ELF-1 (cell line): ENCODE measurements at places on chromosomes 5 and 9.

- DNase-seq, result no peak
Observed at GRCh38 chr5:17354265-17354664, 136.8 kb downstream of the BASP1 start.

GRCh38 chr5:122816756-122817155, 28.7 kb upstream of the SNX24 start:
- DNase-seq, result peak; percentile 20

DNA sequence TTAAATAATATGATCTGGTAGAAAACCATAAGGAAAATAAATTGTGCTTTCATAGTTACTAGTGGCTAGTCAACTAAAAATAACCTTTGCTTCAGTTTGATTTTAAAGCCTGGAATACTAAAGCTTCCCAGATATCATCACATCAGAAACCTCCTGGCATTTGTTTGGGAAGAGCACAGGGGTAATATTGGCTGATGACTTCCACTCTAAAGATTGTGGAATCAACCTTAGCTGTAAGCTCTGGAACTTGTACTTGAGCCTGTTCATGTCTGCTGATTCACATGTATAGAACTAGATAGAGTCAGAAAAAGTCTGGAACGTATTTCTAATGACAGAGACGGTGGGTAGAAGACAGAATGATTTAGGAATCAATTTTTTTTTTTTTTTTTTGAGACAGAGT, 345.0 kb downstream of the CWC27 start:
- DNase-seq, result no peak

- no peak for DNase-seq
Observed at GRCh38 chr9:112248722-112249121, 73.6 kb upstream of the SUSD1 start.

- DNase-seq, result peak; percentile 79
Observed at GRCh38 chr5:177132136-177133095, 1.2 kb upstream of the NSD1 start.

- no peak for DNase-seq
Observed at GRCh38 chr9:30476826-30477225, 1907.6 kb upstream of the ACO1 start.

DNA sequence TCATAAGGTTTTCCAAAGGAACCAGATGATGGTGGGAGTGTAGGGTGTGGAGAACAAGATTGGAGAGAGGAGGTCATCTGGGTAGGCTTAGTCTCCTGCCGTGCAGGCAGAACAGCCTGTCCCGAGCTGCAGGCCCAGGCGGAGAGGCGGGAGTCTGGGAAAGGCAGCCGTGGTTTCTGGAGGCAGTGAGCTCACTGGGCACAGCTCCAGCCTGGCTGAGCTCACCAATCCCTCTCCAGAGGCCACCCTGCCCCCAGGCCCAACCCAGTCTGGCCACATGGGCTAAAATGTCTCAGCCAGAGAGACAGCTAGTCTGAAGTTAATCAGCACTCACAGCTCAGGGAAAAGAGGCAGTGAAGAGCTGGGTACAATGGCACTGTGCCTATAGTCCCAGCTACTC, 12.3 kb downstream of the P4HA2 start:
- peak; percentile 15 for DNase-seq

GRCh38 chr5:169706758-169707450, 69.8 kb downstream of the DOCK2 start:
- DNase-seq, result no peak
